T-helper 17 cell (primary cell): ENCODE measurements at places on chromosomes 13 and 19.

- no peak for DNase-seq
Observed at GRCh38 chr13:56586976-56587375, 553.7 kb upstream of the PRR20A start.

DNA sequence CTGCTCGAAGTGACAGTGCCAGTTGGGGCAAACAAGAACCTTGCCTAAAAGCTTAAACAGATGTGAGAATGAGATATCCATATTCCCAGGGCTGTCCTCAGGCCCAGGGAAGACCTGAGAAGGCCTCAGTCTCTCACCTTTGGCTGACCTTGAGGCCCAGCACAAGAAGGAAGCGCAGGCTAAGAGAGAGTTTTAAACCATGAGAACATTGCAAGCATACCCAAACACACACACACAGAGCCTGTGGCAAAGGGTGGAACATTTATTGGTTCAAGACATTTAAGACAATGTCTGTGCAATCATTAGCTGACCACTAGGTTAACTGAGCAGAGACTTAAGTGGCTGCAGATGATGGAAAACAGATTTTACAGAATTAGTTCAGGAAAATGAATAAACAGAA lies 248.2 kb downstream of the NBEA start:
- no peak for DNase-seq

DNA sequence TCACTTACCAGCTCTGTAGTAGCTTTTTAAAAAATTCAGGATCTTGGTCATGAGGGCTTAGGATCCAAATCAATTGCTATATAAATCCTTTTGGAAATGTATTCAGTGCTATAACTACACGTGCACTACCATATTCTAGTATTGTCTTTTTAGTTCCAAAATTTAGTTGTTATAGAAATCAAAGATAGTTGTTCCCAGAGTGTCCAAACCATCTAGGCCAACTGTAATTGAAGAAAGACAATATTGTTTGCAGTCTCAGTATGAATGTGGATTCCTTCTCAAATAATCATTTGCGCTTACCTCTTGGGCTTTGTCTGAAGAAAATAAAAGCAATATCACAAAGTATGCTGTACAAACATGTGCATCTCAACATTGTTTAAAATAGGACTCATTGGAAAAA lies 184.1 kb upstream of the EDNRB start:
- DNase-seq, result no peak

- no peak for DNase-seq
Observed at GRCh38 chr13:33053397-33054066, 37.3 kb downstream of the KL start.

DNA sequence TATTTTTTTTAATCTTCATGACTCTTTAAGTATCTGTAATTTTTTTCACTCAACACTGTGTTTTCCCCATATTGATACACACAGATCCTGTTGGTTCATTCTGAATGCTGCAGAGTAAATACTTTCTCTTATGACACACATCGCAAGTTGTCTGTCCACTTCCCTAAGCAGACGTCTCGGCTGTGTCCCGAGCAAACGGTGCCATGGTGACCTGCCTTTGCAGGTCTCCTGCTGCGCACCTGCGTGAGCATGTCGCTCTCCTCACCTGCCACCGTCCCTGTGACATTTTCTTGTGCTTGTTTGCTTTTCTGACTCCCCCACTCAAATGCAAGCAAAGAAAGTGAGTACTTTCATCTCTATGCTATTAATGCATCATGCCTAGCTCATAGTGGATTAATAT lies 57.8 kb downstream of the CCDC70 start:
- no peak for DNase-seq

DNA sequence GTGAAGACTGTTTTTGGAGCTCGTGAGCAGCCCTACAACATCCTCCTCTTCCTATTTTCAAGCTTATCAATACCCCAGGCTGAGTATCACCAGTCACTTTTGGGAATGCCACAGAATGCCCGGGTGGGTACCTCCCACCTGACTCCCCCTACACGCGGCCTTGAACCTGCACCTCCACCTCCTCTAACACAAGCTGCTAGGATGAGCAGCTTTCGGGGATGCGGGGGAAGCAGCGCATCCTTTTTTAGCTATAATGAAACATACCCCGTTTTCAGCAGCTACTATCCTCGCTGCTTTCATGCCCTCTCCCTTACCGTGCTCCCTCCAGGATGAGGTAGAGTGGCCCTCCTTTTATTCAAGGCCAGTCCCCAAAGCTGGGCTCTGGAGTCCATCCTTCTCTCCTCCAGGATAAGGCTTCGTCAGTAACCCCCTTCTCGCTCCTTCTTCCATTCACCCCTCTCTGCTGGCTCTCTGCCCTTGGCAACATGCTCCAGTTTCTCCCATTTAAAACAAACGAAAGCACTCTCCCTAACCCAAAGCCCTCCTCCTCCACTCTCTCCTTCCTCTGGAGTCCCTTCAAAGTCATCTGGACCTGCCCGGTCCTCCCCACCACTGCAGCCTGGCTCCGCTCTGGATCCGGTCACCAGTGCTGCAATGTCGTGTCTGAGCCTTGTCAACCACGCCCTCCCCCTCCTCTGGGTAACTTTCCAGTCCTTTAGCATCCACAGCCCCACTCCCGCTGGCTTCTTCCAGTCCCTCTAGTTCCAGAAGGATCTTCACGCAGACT lies 55.3 kb downstream of the STK24 start:
- no peak for DNase-seq

DNA sequence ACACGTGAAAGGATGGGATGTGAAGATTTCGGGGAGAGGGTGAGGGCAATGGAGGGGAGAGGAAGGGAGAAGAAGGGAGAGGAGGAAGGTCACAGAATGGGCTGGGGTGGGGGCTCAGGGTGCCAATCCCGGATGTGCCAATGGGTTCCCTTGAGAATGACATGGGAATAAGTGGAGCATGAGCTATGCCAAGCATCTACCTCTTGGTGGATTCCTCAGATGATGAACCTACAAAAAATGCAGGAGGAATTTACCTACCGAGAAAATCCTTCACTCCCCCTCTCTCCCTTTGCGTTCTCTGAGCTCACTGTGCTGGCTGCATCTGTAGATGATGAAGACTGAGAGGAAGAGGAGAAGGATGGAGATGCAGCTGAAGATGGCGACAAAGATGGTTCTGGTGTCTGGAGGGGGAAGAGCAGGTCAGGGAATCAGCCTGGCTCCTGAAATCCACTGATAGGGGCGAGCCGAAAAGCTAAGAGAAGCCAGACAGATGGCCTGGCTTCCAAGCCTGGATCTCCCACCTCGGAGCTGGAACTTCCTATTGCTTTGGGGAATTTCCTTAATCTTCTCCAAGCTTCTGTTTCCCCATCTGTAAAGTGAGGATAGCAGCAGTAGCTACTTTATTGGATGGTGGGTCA lies 21.6 kb downstream of the VSTM1 start:
- no peak for DNase-seq

GRCh38 chr13:105957769-105958438 lies 577.6 kb downstream of the EFNB2 start:
- DNase-seq, result no peak

DNA sequence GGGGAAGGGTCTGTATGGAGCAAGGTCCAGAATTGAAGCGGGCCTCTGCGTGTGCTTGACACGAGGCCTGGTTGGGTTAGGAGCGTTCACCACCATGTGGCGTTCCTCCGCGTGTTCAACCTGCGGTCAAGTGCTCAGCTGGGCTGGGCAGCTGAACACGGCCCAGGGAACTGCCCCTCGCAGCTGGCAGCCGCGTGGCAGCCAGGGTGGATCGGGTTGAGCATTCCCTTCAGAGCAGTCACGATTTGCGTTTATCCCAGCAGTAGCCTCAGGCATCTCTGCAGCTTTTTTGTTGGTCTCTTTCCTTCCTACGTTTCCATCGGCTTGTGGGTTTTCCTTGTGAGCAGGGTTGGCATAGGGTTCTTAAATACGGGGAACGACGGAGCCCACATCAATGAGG lies 28.7 kb upstream of the F2RL3 start:
- no peak for DNase-seq

DNA sequence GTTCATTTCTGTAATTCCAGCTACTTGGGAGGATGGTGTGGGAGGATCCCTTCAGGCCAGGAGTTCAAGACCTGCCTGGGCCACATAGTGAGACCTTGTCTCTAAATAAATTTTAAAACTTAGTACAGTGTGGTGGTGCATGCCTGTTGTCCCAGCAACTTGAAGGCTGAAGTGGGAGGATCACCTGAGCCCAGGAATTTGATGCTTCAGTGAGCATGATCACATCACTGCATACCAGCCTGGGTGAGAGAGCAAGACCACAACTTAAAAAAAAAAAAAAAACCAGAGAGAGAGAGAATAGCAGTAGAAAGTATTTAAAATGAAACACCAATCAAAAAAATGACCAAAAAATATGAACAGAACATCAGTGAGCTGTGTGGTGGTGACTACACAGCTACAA lies 7.1 kb upstream of the ZNF823 start:
- no peak for DNase-seq

- DNase-seq, result no peak
Observed at GRCh38 chr19:51565583-51565982, 5.5 kb upstream of the ZNF175 start.

GRCh38 chr13:60019119-60019993 lies 144.4 kb downstream of the DIAPH3 start:
- DNase-seq, result no peak

GRCh38 chr13:101611491-101612475 lies 159.3 kb downstream of the ITGBL1 start:
- no peak for DNase-seq

GRCh38 chr13:74132776-74133656 lies 1.2 kb downstream of the KLF12 start:
- DNase-seq, result peak; percentile 17
